8988T (cell line): ENCODE measurements at places on chromosomes 6 and 20.

GRCh38 chr6:142707255-142707654, 237.7 kb downstream of the HIVEP2 start:
- no peak for DNase-seq

GRCh38 chr20:59771506-59772372, 161.7 kb downstream of the SYCP2 start:
- no peak for DNase-seq

GRCh38 chr6:16543521-16543920, 217.7 kb downstream of the ATXN1 start:
- no peak for DNase-seq

DNA sequence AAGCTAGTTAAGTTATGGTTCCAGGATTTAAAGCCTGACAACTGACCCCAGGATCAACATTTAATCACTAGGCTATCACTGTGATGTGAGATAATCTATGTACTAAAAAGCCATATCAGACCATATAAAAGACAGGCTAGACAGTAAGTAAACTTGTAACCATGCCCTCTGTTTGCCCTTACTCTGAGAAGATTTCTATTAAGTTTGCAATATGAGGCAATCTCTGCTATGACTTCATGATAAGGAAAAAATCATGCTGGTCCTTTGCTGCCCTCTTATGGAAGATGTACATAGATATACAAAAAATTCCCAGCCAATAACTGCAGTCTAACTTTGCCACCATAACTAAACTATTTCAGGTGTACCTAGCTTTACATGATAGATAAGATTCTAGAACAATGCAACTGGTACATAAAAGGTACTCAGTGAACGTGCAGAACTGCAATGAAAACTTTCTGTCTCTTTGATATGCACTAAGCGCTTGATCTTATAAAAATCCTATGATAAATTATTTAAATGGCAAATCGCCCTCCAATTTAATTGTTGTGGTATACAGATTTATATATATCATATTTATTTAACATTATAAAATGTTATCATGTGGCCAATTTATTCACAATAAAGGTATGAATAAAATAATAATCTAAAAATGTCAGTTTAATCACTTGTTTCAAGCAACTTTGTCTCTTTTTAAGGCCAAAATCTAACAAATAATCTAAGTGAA, 70.5 kb downstream of the FAM217A start:
- no peak for DNase-seq

GRCh38 chr6:158649289-158650143, at the start of gene SYTL3:
TSS of gene SYTL3 (plus strand) at chr6:158650054. CDS start at chr6:158663269, 13,215 bp downstream.
- DNase-seq, result no peak

DNA sequence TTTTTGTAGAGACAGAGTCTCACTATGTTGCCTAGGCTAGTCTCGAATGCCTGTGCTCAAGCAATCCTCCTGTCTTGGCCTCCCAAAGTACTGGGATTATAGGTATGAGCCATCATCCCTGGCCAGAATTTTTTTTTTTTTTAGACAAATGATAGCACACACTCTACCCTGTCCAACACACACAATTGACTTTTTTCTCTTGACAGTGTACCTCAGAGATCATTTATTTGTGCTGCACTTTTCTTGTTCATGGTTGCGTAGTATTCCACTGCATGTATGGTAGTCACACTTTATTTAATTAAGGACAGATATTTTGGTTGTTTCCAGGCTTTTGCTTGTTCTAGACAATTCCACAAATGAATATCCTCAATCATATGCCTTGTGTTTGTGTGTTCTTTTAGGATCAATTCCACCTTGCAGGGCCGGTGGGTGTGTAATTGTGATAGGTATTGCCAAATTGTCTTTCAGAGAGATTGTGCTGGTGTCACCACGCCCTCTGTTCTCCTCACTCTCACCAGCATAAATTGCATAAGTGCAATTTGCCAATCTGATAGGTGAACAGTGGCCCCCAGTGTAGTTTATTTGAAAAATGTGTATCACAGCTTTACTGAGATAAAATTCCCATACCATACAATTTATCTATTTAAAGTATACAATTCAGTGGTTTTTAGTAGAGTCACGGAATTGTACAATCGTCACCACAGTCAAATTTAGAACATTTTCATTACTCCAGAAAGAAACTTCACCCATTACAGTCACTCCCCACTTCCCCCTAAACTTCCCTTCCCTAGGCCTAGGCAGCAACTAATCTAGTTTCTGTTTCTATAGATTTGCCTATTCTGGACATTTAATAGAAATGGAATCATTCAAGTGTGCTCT, 20.1 kb downstream of the SRC start:
- DNase-seq, result no peak

DNA sequence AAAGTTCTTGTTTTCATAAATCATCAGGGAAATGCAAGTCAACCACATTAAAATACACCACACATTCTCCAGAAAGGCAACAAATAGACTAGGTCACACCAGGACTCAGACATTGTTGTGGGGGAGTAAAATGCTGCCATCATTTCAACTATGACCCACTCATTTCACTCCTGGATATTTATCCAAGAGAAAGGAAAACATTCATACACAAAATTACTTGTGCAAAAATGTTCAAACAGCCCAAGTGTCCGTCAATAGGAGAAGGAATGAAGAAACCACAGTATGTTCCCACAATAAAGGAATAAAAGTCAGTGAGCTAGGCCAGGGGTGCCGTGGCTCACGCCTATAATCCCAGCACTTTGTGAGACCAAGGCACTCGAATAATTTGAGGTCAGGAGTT, 81.5 kb upstream of the QKI start:
- no peak for DNase-seq

- DNase-seq, result no peak
Measured at GRCh38 chr20:19840111-19840710, 82.2 kb downstream of the RIN2 start.

- DNase-seq, result no peak
Measured at GRCh38 chr20:10990625-10991382, 317.0 kb upstream of the JAG1 start.
